HFF-Myc (cell line): ENCODE measurements at places on chromosomes 1 and 21.
A peak's percentile ranks its signal among the peaks of the same experiment; 100 is the strongest.

DNA sequence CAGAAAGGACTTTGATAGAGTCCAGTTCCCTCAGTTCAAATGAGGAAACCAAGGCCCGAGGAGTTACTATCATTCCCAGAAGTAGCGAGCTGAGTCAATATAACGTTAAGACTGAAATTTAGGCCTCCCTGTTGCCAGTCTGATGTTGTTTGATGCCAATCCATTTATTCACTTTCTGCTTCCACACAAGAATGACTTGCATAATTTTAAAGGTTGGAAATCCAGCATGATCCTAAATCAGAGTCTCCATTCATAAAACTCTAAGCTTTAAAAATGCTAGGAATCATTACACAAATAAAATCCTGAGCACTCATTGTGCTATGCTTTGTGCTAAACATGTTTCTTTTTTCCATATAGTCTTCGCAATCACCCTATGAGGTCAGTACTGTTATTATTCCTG is 414.4 kb downstream of the PTBP2 start:
- DNase-seq = no peak

DNA sequence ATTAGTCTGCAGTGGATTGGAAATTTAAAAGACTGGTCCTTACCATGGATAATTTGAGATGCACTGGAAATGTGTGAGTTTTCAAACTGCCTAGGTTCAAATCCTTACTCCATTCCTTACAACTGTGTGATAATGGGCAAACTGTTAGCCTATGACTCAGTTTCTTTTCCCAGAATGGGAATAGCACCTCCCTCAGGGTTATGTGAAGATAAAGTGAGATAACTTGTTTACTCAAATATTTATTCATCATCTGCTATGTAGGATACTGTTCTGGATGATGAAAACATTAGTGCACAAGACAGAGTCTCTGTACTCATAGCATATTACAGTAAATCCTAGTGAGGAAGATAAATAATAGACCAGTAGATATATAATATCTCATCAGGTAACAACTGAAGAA is 28.6 kb downstream of the LRIG2 start:
- no peak for DNase-seq

DNA sequence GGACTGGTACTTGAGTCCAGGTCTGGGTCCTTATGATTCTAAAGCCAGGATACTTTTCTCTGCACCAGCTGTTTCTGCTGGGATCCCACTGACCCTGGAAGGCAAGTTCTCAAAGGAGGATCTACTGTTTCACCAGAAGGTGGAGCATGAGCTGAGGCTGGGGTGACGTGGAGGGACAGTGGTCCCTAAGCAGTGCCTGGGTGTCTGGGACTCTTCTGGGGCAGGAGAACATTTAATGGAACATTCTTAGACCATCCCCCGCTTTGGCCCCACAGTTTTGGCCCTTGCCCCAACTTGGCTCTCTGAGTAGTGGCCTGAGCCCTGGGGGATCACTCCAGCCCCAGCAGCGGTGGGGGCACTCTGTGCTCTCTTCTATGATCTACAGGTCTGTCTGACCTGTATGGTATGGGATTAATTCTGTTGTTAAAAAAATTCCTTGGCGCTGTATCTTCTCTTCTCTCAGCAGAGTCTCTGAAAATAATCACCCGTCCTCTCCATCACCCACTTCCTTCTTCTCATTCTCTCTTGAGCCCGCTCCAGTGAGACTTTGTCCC is 60.3 kb upstream of the CSF3R start:
- no peak for DNase-seq

DNA sequence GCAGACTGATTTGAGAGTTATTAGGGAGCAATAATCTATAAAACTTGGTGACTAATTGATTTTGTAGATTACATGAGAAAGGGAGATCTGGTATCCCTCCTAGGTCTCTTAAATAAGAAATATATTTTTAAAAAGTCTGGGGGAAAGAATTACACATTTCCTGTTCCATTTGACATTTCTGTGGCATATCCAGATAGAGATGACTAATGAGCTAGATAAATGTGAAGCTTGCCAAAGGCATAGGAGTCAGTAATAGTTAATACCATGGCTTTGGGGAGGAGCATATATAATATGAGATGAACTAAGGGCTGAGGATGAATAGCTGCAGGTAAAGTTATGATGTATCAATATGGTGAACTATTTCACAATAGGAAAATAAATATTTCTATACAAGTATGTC is 663.7 kb downstream of the PTPRC start:
- DNase-seq = no peak

DNA sequence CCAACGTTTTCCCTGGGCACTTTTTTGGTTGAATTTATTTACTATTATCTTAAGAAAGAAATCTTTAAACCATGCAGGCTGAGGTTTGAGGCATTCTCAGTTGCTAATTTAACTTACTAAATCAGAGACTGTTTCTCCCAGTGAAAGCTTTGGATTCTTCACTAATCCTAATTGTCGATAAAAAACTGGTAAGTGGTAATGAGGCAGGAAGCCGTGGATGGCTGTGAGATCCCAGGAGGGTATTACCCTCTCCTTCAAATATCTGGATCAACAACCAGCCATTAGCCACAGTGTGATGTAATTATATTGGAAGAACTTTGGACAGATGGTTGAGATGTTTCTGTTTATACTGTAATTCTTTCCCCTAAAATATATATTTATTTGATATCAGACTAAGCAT is 485.0 kb downstream of the DISC1 start:
- DNase-seq = no peak

DNA sequence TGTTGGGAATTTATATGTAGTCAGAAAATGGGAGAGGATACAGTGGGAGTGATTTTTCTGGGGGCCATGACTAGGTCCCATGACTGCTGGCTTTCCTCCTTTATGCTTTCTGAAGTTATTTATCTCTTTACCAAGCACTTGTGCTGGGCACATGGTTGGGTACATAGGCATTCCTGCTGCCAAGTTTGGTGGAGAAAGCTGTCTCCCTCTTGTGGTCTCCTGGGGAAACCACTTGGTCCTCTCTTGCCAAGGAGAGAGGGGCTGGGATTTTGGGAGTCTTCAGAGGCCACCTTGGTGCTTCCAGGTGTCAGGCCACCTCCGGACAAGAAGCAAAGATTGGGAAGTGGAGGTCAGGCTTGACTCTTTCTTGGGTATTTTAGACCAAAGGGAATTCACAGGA is 120.2 kb upstream of the KCNE2 start:
- peak; percentile 14 for DNase-seq

GRCh38 chr1:60035921-60036320 is 37.6 kb downstream of the C1orf87 start:
- no peak for DNase-seq
